ENCODE measurements at places on chromosomes 6 and 20.

DNA sequence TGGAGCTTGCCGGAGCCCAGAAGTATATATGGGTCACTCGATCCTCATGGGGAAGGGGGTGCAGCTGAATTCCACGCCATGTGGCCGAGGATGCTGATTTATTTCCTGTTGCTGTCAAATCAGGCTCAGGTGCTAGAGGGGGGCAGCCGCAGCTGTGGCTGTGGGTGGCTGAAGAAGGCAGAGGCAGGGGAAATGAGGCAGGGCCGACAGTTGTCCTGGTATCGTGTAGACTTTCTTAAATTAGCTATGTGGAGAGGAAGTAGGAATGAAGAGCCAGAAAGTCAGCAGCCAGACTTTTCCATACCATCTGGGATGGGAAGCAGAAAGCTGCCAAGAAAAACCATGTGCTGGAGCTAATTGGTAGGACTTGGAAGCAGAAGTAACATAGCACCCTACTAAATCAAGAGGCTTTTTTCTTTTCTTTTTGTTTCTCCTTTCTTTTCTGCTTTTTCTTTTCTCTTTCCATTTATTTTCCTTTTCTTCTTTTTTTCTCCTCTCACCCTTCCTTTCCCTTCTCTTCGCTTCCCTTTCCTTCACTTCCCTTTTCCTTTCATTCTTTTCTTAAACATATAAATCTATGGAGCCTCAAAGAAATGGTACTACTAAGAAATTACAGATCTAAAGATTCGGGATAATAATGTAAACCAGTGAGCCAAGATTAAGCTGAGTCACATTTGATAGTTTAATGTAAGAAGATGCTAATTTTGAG lies 90.6 kb upstream of the CD83 start:
- DNase-seq, result no peak

GRCh38 chr6:154429711-154430110 lies 73.1 kb upstream of the IPCEF1 start:
- no peak for DNase-seq

GRCh38 chr6:157552081-157552747 lies 171.2 kb downstream of the ZDHHC14 start:
- no peak for DNase-seq

- no peak for DNase-seq
Observed at GRCh38 chr20:55513954-55514353, 491.4 kb downstream of the CBLN4 start.

GRCh38 chr6:116190550-116190949 lies 63.3 kb downstream of the TSPYL4 start:
- no peak for DNase-seq

DNA sequence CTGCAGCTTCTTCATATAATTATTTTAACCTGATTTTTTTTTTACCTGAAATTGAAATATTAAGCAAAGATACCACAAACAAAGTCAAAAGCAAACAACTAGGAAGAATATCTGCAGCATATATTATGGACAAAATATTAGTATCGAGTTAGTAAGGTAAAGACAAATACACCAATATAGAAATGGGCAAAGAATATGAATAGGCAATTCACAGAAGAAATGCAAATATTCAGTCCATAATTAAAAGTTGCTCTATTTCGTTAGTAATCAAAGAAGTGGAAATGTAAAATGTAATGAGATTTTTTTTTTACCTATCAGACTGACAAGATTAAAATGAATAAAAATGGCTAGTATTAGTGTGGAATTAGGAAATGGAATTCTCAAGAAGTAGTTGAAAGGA lies 121.5 kb downstream of the CD83 start:
- DNase-seq, result no peak

DNA sequence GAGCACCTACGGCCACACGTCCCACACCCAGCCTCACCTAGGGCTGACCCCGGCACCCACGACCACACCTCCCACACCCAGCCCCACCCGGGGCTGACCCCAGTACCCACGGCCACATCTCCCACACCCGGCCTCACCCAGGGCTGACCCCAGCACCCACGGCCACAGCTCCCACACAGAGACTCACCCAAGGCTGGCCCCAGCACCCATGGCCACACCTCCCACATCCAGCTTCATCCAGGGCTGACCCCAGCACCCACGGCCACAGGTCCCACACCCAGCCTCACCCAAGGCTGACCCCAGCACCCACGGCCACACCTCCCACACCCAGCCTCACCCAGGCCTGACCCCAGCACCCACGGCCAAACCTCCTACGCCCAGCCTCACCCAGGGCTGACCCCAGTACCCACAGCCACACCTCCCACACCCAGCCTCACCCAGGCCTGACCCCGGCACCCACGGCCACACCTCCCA lies 36.7 kb downstream of the NINL start:
- no peak for DNase-seq

DNA sequence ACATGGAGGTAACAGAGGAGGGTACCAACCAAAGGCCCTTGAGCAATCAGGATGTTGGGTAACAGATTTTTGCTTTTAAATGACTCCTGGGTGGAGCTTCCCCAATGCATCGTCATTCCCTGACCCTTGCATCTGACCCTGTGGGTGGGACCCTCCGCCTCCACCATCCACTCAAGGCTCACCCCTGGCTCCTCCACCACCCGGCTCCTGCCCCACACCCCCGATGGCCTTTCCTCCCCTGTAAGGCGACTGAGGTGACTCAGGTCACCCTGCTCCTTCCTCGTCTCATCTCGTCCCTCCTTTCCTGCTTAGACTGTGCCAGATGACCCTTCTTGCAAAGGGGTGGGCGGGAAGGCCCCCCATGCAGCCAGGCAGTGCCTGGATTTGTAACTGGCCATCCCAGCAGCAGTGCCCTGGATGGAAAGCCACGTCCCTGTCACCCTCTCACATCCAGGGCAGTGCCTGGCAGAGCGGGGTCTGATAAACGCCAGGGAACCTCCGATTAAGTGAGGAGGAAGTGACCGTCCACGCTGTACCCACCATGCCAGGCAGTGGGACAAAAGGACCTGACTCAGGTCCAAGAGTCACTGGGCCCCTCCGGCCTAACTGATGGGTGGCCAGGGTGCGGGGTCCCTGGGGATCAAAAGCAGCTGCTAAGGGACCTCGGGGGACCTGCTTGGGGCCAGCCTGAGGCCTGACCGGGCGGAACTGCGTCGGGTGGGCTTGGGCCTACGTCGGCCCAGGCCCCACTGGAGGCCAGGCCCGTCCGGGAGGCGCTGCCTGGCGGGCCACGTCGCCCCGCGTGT lies 624 bp upstream of the NPEPL1 start:
- DNase-seq, result no peak

DNA sequence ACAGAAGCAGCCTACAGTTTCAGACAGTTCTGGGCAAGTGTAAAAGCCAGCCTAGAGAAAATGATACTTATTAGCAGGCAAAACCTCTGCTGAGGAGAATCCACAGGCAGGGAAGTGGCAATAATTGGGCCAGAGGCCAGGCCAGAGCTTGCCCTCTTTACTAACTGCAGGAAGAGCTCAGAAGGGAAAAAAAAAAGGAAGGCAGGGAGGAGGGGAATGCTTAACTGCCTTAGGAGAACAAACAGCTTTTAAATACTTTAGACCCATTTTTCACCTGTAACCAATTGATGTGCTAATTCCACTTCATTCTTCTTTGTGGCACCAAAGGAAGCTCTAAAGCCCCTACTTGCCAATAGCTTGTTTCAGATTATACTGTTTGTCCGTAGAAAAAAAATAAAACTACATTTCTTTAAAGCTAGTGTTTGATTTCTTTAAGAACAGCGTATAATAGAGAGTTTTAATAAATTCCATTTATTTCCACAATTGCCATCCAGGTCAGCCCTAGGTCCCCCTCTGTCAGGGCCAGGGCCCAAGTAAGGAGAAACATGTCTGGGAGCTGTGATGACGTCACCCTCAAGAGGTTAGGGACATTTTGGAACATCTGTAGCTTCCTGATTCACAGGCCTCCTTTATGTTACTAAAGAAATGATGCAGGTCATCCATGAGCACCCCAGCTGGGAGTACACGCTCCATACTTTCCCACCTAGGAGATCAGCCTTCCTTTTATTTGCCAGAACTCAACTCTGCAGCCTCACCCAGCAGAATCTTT lies 384.3 kb downstream of the CDC5L start:
- no peak for DNase-seq

GRCh38 chr6:46453216-46453615 lies 38.0 kb downstream of the RCAN2 start:
- DNase-seq, result no peak

DNA sequence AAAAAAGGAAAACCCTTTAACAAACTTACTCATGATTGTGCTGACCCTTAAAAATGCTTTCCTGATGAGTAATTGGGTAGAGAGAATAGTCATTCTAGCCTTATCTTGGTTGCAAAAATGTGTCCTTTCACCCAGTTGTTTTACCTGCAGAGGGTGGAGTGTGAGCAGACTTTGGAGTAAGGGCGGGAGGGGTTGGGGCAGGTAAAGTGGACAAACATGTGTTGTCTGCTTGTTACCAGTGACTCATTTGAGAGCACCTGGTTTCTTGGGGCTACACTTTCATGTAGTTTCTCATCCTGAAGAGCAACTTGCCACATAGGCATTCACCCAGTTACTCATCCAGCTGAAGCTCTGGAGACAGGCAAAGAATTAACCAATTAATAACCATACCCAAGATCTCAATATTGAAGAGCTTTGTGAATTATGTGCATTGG lies 121.1 kb downstream of the TNFRSF21 start:
- no peak for DNase-seq

GRCh38 chr6:156839591-156840001 lies 62.4 kb downstream of the ARID1B start:
- no peak for DNase-seq

- DNase-seq, result no peak
Observed at GRCh38 chr20:48230216-48230615, 444.9 kb upstream of the SULF2 start.

- DNase-seq, result no peak
Observed at GRCh38 chr6:129513471-129513870, 196.5 kb downstream of the ARHGAP18 start.

GRCh38 chr6:4368649-4369048 lies 233.3 kb upstream of the ECI2 start:
- DNase-seq, result no peak

GRCh38 chr20:11329271-11329670 lies 588.4 kb upstream of the BTBD3 start:
- DNase-seq, result no peak
